ENCODE measurements at places on chromosomes 3 and 15.

- DNase-seq, result no peak
These were observed 12.0 kb upstream of the C3orf80 start for GRCh38 chr3:160213191-160213590.

- no peak for DNase-seq
These were observed at the start of gene PDZRN3 for GRCh38 chr3:73624821-73625665. PDZRN3 (minus strand) TSS chr3:73624941.

GRCh38 chr3:51063053-51063452, 322.0 kb upstream of the MANF start:
- no peak for DNase-seq

DNA sequence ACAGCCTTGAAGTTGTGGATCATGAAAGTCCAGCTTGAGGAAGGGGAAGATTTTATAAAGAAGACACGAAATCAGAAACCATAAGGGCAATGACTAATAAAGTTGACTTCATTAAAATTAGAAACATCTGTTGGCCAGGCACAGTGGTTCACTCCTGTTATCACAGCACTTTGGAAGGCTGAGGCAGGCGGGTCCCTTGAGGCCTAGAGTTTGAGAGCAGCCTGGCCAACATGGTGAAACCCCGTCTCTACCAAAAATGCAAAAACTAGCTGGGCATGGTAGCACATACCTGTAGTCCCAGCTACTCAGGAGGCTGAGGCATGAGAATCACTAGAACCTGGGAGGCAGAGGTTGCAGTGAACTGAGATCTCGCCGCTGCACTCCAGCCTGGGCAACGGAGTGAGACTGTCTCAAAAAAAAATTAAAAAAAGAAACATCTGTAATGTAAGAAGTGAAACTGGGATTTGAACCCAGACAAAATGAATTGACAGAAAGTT, 7.9 kb upstream of the UBXN7 start:
- DNase-seq, result no peak

DNA sequence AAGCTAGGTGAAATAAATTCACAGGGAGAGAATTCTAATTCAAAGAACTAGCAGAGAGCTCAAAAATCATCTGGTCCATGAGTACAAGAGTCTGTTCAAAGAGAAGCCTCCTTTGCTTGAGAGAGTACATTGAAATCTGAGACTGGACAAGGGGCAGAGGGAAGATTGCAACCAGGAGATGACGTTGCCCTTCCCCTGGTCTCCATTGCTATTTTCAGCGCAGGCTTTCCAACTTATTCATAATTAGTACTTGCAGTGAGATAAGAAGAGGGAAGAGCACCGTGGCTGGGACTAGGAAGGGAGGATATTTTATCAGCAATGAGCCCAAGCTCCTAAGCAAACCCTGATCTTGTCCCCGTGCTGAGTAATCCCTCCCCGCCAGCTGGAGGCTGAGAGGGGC, 251.8 kb upstream of the RORA start:
- DNase-seq, result no peak

DNA sequence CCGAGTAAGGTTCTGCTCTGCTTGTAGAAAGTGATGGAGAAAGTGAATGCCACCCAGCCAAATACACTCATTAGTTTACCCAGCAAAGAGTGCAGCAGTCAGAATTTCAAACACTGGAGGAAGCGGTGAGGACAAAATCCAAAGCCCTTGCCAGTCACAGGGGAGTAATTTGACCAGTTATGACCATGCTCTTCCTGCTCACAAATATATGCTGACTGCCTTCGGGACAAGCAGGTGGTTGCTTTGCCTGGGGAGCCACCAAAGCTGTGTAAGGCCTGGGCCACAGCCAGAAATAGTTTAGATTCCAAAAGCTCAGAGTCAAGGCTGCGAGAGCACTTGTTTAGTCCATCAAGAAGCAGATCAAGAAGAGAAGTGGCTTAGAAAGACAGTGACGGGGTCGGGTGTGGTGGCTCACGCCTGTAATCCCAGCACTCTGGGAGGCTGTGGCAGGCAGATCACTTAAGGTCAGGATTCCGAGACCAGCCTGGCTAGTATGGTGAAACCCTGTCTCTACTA, 51.0 kb upstream of the ATP13A3 start:
- DNase-seq, result no peak

DNA sequence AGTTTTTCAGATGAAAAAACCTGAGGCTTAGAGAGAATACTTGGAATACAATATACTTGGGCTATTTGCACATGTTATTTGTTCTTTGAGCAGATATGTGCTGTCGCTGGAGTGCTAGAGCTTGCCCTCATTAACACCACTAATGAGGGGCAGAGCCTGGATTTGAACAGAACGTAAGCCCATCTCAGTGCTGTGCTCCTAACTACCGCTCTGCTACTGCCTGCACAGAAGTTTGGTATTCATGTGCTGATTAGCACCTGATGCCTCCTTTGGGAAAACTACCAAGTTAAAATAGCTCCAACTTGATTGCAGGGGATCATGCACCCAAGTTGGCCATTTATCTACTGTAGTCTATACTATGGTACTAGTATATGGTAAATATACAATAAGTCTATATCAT, 3.6 kb downstream of the GPR87 start:
- no peak for DNase-seq

GRCh38 chr15:78977091-78977571, 32.3 kb upstream of the CTSH start:
- DNase-seq, result peak; percentile 1

- no peak for DNase-seq
These were observed 177.9 kb downstream of the WDR72 start for GRCh38 chr15:53581513-53581912.

DNA sequence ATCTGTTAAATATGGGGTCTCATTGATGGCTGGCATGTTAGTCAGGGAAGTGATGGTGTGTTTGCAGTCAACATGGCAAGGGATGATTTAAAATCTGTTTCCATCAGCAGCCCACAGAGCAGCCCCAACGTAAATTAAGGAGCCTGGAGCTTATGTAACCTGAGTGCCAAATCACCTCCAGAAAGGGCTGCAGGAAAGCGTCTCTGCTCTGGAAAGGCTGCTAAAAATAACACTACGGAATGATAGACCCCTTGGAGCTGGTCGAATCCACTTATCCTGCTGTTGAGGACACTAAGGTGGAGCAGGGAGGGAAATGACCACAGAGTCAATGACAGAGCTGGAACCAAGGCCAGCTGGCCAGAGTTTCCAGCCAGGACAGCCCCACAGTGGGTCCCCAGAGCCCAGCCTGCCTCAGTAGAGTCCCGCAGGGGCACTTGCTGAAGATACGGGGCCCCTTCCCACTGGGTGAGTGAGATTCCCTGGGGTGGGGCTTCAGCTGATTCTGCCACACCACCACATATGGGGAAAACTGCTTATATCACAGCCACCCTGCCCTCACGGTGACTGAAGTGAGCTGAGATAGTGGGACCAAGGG, 63.5 kb downstream of the EPHB1 start:
- no peak for DNase-seq
